ENCODE measurements at places on chromosomes 16 and 17.

- DNase-seq, result no peak
Observed at GRCh38 chr16:16022683-16023064, 73.3 kb downstream of the ABCC1 start.

- no peak for DNase-seq
Observed at GRCh38 chr16:5026664-5027063, 7.1 kb downstream of the NAGPA start.

- DNase-seq, result no peak
Observed at GRCh38 chr16:23052908-23053580, 96.2 kb downstream of the USP31 start.

DNA sequence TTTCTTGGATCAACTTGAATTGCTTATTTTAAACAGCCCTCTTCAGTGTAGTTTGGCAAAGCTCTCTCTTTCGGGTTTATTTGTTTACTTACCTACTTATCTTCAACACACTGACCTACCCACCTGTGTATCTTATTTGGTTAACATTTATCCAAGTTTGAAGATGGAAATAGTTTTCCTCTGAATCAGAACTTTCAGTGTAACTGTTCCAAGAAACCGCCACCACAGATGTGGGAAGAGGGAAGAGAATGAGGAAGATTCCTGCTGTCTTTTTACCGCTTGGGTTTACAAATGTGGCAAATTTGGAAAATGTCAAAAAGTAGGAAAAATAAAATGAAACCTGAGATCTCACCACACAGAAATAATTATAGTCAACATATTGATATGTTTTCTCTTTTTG is 115.8 kb downstream of the MSI2 start:
- DNase-seq, result no peak

GRCh38 chr17:15658296-15658695 is 25.8 kb downstream of the TRIM16 start:
- no peak for DNase-seq

GRCh38 chr17:37741341-37742115 is 3.3 kb downstream of the HNF1B start:
- DNase-seq, result no peak

DNA sequence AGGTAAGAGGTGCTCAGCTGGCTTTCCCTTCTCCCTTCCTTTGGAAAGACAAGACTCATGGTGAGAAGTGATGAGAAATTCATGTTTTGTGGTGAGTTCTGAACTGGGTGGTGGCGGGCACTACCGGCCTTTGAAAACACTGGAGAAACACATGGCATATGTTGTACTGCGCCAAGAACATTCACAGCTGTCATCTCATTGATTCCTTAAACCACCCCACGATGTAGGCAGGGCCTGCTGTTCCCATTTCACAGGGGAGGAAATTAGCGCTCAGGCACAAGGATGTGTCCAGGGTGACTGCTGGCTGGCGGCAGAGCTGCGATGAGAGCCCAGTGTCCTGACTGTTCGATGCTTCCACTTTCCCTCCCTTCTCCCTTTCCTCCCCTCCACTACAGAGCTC is 1.6 kb upstream of the DOC2B start:
- DNase-seq, result no peak

DNA sequence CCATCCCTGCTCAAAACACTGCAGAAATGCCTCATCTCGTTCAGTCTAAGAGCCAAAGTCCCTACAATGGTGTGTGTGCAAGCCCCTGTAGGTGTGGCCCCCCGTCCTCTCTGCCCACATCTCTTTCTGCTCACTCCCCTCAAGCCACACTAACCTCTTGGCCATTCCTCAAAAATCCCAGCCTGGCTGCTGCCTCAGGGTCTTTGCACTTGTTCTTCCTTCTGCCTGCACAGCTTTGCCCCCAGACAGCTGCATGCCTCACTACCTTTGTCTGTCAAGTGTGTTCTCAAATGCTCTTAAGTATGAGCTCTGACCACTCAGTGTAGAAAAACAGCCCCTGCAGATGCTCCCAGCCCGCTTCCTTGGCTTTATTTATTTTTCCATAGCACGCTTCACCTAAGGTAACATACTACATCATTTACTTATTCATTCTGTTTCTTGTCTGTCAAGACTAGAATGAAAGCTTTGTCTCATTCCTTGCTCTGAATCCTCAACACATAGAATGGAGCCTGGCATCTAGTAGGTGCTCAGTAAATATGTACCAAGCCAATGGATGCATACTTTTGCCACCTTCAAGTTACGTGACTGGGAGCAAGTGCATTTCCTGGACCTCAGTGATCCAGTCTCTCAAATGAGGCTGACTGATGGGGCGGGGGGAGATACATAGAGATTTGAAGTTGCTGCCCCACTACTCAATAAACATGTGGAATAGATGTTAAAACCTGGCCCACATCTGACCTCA is 38.1 kb downstream of the RAI1 start:
- DNase-seq, result no peak

GRCh38 chr16:55734665-55735064 is 78.9 kb downstream of the SLC6A2 start:
- no peak for DNase-seq

GRCh38 chr16:85202631-85203461 is 90.6 kb upstream of the CIBAR2 start:
- DNase-seq, result peak; percentile 91

GRCh38 chr16:48478393-48478792 is 93.2 kb upstream of the SIAH1 start:
- no peak for DNase-seq

DNA sequence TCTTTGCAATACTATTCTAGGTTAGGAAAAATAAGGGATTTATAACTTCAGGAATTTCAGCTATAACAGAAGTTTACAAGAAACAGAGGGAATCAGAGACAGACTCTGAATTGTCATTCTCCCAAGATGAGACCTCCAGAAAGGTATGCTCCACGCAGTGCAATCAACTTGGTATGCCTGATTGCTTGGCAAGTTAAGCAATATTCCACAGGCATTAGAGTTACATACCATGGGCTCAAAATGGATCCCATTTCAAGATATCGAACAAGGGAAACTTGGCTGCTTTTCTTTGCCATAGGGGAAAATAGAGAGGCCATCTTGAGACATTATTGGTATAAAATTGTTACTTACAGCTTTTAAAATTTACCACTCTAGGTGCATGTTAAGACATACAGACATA is 615.6 kb upstream of the SOX9 start:
- DNase-seq, result no peak

- DNase-seq, result no peak
Observed at GRCh38 chr16:12794486-12795387, 8.9 kb downstream of the CPPED1 start.

DNA sequence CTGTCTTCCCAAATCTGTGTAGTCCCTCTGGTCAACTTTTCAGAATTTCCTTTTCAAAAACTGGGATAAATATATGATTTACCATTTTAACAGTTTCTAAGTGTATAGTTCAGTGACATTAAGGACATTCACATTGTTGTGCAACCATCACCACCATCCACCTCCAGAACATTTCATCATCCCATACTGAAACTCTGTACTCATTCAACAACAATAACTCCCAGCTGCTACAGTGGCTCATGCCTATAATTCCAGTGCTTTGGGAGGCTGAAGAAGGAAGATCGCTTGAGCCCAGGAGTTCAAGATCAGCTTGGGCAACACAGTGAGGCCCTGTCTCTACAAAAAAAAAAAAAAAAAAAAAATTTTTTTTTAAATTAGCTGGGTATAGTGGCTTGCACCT is 131.0 kb downstream of the AATF start:
- DNase-seq, result peak; percentile 53
